CD4-positive, alpha-beta T cell treated with Interleukin-2 at 100 ng/mL for 4 hours (primary cell): ENCODE measurements at places on chromosomes 16 and 17.

- DNase-seq = no peak
Observed at GRCh38 chr17:74267987-74268499, 6.0 kb upstream of the DNAI2 start.

- no peak for DNase-seq
Observed at GRCh38 chr17:21177401-21177800, 36.6 kb downstream of the TMEM11 start.

GRCh38 chr17:68450801-68451200, 6.5 kb downstream of the WIPI1 start:
- DNase-seq = no peak

GRCh38 chr16:9508328-9508936, 417.0 kb downstream of the HAPSTR1 start:
- no peak for DNase-seq

DNA sequence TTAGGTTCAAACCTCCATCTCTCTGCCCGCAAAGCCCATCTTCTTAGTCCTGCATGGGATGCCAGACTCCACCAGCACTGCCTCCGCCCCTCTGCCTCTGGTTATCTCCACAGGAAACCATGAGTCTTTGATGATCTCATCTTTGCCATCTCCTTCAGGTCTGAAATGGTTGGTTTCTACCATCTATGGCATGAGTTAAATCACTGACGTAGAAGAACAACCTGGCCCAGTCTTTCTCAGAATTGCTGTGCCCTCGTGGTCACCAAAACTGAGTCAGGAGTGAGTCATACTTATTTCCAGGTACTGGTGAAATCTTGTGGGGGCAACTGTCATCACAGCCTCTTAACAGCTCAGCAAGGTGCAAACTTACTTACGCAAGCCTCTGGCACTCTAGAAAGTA, 468.7 kb upstream of the C16orf82 start:
- DNase-seq = peak; percentile 75

GRCh38 chr17:8606401-8606800, 24.1 kb downstream of the MYH10 start:
- DNase-seq = no peak

- DNase-seq = no peak
Observed at GRCh38 chr17:43841282-43841681, 5.7 kb upstream of the CD300LG start.
